DMS79 treated with DMSO at 0.1 percent for 48 hours (cell line): ENCODE measurements at places on chromosomes 16 and 17.
A peak's percentile ranks its signal among the peaks of the same experiment; 100 is the strongest.

DNA sequence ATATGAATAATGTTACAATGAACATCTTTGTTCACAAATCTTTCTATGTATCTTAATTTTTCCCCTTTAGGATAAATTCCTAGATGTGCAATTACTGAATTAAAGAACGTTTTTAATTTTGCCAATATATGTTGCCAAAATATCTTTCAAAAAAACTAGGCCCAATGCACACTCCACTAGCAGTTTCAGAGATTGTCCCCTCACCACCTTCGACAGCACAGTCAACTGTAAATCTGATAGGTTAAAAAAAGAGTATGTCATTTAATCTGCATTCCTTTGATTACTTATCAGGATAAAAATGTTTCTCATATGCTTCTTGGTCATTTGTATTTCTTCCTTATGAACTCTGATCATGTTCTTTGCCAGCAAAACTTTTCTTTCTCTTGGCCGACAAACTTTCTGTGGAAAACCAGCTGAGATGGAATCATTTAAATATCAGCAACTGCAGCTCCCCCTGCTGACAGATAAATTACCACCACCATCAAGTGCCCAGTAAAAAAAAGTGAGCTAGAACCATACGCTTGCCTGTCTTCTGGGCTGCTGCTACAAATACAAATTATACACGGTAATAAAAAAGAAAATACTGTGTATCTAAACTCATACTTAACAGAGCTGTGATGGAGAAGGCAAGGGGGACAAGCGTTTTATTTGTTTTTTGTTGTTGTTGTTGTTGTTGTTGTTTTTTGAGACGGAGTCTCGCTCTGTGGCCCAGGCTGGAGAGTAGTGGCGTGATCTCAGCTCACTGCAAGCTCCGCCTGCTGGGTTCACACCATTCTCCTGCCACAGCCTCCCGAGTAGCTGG lies 19.6 kb upstream of the KANSL1 start:
- peak; percentile 14 for DNase-seq

- no peak for DNase-seq
Measured at GRCh38 chr17:30312226-30312625, 20.5 kb upstream of the BLMH start.

DNA sequence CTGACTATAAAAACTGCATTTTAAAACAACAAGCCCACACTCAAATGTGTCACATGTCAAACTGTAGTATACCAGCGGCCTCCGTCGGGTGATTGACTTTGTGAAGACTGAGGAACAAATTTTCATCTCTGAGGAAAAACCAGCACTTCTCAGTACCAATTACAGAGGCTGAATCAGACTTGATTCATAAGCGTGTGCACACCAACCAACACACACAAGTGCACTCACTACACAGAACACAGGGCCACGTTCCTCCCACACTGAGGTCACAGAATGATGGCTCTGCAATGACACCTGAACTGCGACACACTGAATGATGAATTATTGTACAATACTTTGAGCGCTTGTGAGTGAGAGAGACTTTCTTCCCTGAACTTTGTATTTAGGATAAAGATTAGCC lies 29.6 kb downstream of the XPO6 start:
- DNase-seq = no peak

DNA sequence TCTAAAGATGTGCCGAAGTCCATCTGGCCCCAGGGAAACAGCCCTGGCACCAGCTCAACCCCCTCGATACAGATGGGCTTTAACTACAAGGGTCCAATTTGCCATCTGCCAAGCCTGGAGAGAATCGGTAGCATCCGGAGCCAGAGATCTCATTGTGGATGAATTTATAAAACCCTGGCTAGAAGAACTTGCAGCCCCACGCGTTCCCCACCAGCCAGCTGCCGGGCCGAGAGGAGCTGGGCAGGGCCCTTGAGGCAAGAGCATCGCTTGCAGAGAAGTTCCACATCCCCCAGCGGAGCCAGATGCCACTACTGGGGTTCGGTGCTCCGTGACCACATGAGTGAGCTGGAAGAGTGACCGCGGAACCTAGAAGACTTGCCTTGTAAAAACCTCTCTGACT lies 65.3 kb upstream of the NOL11 start:
- no peak for DNase-seq

DNA sequence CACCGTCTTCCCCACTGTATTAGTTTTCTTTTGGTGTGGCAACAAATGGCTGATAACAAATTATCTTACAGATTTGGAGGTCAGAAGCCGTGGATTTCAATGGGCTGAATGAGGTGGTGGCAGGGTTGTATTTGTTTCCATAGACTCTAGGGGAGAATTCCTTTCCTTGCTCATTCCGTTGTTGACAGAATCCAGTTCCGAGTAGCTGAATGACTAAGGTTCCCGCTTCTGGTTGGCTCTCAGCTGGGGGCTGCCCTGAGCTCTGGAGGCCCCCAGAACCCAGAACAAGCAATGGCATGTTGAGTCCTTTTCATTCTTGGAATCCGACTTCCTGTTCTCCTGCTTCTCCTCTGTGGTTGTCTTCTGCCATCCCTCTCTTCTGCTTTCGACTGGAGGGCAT lies 280.4 kb downstream of the SNX29 start:
- no peak for DNase-seq

DNA sequence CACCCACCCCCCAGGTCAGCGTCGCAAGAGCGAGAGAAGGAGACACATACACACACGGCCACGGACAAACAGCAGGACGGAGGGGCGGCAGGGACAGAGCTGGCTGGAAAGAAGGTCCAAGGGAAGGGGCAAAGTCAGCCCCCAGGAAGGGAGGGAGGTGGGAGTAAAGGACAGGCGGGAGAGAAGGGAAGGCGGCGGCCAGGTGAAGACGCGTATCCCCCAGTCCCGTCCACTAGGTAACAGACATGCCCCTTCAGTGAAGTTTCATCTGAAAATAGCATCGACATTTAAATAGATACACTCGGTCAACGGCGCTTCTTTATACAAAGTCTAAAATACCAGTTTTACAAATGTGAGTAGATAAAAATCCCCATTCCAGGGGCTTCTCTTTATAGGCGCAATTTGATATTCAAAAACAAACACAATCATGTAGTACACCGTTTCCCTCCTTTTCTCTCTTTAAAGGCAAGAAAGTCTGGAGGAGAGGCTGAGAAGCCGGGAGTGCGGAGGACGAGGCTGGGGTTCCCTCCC lies 4.5 kb downstream of the CBX8 start:
- no peak for DNase-seq

DNA sequence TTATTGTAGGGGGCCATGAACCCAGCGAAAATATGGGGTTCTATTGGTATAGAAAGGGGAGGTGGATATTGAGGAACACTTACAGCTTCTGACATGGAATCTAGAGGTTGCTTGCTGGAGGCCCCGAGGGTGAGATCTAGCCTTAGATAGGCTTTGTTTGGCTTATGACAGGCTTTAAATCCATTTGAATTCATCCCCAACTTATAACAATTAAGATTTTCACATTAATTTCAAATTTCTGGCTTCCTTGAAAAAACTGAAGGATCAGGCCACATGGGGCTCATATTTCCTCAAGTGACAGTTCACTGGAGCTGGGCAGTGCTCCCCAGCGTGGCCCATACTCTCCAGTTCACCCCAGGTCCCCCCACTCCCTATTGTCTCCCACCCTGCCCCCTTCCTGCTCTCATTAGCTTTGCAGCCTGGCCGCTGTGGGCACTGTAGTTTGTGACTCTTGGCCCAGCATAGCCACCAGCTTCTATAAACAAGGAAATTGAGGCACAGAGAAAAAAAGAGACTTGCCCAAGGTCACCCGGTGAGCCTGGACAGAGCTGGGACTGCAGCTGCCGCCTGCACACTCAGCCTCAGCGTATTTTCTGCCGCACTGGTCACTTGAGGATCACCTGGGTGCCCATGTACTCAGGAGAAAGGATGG lies 19.8 kb upstream of the ADGRG1 start:
- DNase-seq = no peak

DNA sequence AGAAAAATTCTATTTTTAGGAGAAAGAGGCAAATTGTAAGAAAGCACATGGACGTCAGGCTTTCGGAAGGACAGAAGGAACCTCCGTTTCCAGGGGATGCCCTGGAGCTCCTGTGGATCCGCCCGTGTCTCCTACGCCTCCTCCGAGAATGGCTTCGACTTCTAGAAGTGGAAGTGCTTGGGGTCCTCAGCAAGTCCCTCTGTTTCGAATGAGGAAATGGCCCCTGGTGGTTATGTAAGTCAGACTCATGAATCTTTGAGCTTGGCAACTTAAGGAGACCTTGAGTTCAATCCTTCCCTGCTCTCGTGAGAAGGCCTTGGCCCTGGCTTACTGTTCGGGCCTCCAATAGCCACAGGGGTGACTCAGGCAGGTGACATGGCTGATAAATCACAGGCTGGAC lies 38.9 kb downstream of the COX4I1 start:
- DNase-seq = no peak

GRCh38 chr16:3698941-3699340 lies 18.4 kb downstream of the TRAP1 start:
- DNase-seq = no peak

DNA sequence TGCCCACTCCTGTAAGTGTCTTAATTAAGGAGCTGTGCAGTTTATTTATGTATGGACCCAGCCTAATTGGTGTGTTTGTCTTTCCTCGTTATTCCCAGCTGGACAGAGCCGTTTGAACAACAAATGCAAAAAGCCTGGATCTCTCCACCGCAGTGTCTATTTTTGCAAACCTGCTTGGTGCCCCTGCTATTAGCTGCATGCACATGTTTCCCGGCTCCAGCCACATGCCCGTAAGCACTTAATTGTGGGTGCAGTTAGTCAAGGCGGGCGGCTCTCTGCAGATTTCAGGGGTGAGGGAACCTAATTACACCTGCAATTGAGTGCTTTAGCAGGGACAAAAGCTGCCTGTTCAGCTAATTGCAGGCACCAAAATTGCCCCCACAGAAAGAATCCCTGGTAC lies 74.0 kb upstream of the GSE1 start:
- DNase-seq = no peak

- DNase-seq = peak; percentile 20
Measured at GRCh38 chr17:44602390-44602789, 45.1 kb downstream of the FZD2 start.

DNA sequence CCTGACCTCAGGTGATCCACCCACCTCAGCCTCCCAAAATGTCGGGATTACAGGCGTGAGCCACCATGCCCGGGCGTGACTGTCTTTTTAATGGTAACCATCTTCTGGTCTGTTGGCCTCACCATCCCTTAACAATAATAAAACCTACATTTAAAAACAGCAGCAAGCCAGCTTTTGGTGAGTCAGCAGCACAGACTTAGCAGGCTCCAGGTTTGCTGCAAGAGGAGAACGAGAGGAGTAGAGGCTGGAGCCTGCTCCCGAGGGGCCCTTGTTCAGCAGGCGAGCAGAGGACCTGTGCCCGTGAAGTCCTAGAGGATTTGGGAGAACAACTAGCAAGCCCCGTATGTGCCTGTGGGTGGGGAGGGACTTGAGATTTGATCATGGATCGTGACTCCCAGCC lies 35.7 kb downstream of the MYH13 start:
- no peak for DNase-seq

- no peak for DNase-seq
Measured at GRCh38 chr16:10740845-10741208, 2.8 kb upstream of the NUBP1 start.

GRCh38 chr16:54436346-54436745 lies 149.8 kb upstream of the IRX3 start:
- DNase-seq = no peak

- no peak for DNase-seq
Measured at GRCh38 chr16:10931134-10931533, 11.1 kb downstream of the DEXI start.

- no peak for DNase-seq
Measured at GRCh38 chr17:61211236-61211635, 188.4 kb upstream of the TBX2 start.

- DNase-seq = no peak
Measured at GRCh38 chr16:26149364-26150190, 457.8 kb downstream of the HS3ST4 start.

GRCh38 chr16:82882982-82883835 lies 256.4 kb downstream of the CDH13 start:
- DNase-seq = no peak

DNA sequence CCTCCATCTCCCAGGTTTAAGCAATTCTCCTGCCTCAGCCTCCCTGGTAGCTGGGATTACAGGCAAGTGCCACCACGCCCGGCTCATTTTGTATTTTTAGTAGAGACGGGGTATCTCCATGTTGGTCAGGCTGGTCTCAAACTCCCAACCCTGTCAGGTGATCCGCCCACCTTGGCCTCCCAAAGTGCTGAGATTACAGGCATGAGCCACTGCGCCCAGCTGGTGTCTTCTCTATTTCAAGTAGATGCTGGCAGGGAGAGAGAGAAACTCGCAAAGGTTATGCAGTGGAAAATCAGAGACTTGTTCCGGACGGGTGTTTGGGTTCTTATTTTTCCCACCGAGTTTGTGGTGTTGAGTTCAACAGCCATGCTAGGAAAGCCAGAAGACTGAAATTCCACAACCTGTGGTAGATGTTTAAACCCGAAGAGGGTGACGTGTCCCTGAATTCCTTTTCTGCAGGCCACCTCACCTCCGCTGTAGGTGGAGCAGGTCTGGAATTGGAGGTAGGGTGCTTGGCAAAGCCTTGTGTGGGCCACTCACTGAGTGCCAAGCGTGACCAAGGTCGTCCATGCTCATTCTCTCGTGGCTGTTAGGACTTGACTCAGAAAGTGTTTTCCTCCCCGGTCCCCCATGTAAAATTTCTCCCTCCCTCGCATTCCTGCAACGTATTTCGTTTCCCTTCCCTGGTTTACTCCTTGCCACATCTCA lies 7.3 kb upstream of the ZDHHC7 start:
- DNase-seq = no peak

DNA sequence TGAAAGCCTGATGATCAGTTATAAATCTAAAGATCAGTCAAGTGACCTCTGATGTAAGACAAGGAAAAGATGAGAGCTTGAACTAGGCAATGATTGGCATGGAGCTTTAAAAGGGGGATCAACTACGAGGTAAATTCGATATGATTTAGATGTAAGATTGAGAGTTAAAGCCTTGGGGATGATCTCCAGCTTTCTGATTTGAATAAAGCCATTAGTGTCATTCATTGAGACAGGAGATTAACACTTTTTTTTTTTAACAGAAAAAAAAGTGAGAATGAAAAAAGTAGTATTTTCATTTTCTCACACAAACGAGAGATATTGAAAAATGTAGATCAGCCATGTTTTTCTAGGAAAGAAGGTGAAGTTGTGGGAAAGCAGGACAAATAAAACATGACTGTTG lies 225.4 kb downstream of the CNTNAP4 start:
- no peak for DNase-seq

DNA sequence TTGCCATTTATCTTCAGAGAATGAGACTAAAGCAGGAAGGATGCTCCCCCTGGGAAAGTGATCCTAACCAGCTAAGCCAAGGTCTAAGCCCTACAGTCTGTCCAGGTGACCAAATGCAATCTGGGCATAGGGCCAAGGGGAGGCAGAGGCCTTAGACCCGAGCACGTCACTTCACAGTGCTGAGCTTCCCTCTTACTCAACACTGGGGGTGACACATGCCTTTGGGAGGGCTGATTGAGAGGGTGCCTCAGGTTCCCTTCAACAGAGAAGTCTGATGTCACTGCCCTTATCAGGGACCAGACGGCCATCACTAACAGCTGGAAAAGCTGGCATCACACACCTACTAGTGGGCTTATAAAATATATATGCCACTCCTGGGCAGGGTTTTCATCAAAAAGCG lies 4.0 kb downstream of the CIAO2B start:
- no peak for DNase-seq
